Urothelium cell line (cell line): ENCODE measurements at places on chromosomes 6 and 20.

DNA sequence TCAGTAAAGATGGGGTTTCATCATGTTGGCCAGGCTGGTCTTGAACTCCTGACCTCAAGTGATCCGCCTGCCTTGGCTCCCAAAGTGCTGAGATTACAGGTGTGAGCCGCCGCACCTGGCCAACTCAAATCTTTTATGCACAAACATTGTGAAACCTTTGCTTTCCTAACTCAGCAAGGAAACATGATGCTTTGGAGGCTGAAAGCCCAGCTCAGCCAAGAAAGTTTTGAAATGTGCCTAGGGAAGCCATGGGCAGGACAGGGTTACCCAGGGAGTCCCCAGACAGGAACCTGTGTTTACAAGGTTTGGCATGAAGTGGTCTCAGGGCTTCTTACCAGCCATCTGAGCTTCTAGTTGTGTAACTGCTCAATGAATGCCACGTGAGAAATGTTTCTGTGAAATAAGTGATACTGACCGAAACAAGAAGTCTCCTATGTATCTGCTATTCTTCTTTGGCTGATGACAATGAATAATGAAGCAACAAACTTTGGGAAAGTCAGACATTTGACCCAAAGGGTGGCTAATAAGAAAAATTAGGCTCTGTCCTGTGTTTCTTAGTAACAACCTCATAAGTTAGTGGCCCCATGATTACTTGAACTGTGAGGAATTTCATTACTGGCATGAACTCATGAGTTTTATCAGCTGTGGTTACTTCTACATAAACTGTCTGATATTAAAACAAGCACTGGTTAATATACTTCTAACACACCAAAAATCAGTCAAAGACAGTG, 163.5 kb downstream of the KIF6 start:
- DNase-seq: no peak

DNA sequence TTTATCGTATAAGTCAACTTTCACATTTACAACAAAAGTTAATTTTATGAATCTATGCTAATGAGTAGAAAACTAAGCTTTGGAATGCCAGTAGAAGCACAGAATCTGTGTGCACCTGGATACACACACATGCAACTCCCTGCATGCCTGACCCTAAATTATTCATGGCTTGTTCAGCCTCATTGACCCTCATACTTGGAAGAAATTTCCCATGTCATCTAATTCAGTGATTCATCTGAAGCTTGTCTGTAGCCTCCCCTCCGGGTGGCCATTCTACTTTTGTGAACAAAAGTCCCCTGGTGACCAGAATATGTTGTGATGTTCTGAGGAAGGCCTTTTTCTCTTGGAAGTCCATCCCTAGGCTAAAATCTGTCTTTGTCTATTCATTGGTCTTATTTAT, 1078.4 kb downstream of the KIF16B start:
- DNase-seq: no peak

DNA sequence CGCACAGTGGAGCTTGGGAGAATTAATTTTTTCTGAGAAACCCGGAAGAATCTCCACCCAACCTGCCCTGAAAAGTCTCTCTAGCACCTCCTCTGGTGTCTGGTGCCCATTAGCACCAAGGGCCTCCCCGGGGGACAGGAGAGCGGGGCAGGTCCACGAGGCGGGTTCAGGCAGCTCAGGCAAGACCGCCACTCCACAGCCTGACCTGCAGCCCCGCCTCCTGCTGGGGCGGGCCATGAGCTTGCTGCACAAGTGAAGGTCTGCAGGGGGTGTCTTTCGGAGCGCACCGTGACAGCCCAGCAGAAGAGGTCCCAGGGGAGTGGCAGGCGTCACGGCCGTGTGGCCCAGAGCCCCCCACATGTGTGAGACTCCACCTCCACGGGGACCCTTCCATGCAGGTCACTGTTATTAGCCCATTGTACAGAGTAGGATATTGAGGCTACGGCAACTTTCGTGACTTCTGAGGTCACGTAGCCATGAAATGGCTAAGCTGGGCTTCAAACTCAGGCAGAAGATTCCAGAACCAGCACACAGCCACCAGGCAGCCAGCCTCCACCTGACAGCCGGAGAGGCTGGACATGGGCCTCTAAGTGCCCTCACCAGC, 63.9 kb upstream of the SLCO4A1 start:
- DNase-seq: no peak

GRCh38 chr6:100460650-100461204, 4.0 kb downstream of the SIM1 start:
- peak; percentile 18 for DNase-seq

DNA sequence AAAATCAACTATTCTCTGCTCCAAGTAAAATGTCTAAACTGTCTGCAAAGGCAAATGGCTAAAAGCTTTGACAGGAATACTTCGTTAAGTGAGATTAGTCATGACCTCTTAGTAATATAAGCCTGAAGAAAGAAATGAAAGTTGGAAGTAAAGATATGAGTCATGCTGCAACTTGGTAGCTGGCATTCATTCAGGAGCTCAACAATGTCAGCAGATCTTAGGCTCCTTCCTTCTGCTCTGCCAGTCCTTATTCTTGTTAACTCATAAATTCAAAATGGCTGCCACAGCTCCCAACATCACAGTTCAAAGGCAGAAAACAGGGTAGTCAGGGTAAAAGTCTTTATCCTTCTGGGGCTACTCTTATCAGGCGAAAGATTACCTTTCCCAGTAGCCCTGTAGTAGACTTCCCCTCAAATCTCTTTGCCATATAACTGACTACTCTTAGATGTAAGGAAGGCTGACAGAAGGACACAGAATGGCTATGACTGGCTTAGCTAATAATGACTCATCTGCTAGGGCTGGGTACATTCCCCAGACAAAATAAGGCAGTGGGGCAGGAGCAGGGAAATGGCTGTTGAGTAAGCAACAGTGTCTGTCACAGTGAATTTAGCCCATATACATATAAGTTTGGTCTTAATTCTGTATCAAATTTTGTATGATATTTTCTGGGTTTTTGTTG, 24.4 kb upstream of the C6orf62 start:
- DNase-seq: peak; percentile 79

DNA sequence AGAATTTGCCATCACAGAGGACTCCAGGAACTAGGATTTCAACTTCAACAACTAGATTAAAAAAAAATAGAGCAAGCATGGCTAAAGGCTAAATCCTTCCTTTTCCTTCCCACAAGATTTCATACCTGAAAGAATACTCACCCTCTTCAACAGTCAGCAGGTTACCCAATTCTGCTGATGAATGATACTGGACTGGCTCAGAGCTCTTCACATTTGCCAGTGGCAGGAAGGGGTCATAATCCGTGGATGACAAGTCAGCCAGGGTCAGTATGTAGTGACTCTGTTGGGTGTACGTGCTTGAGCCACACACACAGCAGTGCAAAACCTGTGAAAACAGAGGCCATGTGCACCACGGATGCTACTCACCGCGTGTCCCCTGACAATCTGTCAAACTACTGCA, 152.9 kb downstream of the INSM1 start:
- DNase-seq: no peak

DNA sequence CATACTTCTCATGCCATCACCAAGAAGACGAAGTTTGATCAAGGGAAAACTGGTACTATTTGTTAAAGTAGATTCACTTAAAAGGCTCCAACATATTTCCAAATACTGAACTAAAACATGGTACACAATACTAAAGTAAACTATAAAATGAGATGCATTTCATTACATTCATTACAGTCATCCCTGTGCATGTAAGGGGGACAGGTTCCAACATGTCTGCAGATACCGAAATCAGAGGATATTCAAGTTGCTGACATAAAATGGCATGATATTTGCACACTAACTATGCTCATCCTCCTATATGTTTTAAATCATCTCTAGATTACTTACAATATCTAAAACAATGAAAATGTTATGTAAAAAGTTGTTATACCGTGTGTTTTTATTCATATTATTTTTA, 893.9 kb upstream of the MANEA start:
- DNase-seq: no peak

- no peak for DNase-seq
These were observed 8.0 kb downstream of the TMEM181 start for GRCh38 chr6:158567871-158568401.

DNA sequence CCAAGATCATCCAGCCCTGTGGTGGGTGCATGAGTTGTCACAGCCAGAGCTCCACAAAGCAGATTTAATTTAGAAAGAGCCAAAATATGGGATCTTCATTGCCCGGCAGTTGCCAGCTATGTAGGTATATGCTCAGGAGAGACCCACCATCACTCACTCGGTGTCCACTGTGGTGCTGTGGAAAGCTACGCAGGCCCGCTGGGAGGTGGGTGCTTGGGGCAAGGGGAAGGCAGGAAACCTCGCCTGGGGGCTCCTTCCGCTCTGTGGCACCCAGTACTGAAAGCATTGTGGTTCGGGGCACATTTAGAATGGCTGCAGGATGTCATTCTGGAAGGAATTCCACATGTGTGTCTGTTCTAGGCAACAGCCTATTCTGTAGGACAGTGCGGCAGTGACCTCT, 259.9 kb downstream of the TAF4 start:
- no peak for DNase-seq

- DNase-seq: no peak
These were observed 233.4 kb downstream of the UST start for GRCh38 chr6:148980234-148980633.

DNA sequence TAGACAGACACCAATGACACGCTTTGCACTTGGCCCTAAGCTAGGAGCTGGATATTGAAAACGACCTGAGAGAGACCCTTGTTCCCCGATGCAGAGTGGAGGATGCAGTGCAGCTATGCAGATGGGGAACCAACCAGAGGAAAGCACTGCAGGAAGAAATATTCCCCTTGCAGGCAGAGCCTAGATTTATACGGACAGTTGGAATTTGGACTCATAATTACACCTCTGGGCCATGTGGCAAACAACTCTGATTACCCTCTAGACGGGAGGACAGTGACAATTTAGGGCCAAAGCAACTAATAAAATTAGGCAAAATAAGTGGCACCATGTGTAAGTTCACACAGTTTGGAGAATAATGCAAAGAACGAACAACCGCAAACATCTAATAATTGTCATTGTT, 12.3 kb downstream of the PMEPA1 start:
- DNase-seq: no peak

DNA sequence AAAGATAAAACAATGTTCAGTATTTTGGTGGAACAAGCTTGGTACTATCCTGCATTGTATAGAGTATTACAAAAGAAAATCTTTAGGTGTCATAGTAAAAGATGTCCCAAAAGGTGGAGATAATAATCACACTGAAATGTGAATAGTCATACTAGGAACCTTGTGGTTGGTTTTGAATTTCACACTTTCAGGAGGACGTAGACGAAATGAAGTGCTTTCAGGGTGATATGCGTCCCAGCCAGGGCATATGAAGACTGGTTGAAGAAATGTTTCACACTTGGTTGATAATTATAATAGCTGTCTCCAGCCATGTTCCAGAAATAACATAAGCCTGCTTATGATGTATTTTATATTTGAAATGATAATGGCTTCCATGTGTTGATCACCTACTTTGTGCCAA, 60.4 kb downstream of the SCAND1 start:
- no peak for DNase-seq

- peak; percentile 30 for DNase-seq
These were observed 1.3 kb upstream of the VNN1 start for GRCh38 chr6:132715204-132715603.

- DNase-seq: no peak
These were observed 19.8 kb upstream of the C6orf62 start for GRCh38 chr6:24738741-24739140.

DNA sequence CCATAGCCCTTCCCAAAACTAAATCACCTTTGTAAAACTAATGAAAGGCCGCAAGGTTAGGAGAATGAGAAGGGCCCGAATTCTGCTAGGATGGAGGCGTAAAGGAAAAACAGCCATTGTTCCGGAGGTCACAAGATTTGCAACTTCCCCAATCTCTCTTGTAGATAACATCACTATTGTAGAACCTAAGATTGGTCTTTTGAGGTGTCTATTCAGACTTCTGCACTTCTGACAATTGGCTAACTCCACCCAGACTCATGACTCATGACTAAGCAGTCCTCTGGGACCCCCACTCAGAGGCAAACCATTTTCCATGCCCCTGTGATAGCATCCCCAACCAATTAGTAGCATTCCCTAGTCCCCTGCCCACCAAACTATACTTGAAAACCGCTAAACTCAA, 210.5 kb upstream of the SHLD1 start:
- DNase-seq: no peak

GRCh38 chr6:41672816-41673703, 34.8 kb downstream of the MDFI start:
- no peak for DNase-seq

DNA sequence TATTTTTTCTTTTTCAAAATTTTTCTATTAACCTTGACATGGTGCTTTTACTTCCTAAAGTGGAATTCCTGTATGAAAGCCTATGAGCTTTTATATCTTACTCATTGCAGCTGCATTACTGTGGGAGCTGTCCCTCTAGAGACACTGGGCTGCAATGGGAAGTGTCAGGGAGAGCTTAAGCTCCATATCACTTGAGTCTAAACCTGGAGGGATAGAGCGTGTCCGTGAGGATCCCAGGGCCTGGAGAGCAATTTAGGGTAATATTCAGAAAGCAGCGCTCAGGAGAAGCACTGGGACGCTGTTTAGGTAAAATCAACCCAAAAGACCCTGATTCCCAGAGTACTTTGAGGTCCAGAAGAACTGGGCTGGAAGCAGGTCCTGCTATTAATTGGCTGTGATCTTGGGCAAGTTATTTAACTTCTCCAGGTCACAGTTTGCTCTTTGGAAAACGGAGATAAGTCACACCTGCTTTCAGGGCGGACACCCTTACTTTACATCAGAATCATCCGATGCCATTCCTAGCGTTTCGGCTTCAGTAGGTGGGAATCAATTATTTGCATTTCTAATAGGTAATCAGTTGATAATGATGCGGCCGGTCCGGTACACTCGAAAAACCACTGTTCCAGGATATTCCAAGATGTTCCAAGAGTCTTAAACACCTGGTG, 628 bp upstream of the ERGIC3 start:
- no peak for DNase-seq

DNA sequence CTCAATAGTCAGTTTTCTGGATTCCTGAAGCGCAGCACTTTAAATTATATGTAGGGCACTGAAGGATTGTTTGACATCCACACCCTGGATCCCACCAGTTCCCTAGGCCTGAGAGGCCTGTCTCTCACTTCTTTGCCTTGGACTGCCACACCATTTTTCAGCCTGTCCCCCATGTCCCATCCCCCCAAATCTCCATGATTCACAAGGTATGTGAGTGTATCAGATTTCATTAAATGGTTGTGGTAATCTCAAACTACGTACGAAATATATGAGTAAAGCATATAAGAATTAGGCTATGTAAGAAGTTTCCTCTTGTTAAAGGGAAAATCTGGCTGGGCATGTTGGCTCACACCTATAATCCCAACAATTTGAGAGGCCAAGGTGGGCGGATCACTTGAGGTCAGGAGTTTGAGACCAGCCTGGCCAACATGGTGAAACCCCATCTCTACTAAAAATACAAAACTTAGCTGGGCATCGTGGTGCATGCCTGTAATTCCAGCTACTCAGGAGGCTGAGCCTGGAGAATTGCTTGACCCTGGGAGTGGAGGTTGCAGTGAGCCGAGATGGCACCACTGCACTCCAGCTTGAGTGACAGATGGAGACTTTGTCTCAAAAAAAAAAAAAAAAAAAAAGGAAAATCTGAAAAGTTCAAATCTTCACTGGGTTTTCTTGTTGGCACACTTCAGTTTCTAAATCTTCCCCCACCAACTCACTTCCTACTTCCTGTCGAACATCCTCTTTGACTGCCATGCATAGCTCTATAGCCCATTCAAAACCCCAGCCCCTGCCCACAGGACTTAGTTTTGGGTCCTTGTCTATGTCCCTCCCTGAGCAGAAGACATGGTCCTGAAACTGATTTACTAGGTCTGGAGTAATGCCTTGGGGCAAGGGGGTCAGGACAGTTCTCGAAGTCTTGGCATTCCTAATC, 97.3 kb upstream of the SHLD1 start:
- DNase-seq: peak; percentile 38
